HTR-8/SVneo (cell line): ENCODE measurements at places on chromosomes 11 and 22.

- no peak for DNase-seq
These were observed 7.4 kb upstream of the NAP1L4 start for GRCh38 chr11:2999464-2999998.

DNA sequence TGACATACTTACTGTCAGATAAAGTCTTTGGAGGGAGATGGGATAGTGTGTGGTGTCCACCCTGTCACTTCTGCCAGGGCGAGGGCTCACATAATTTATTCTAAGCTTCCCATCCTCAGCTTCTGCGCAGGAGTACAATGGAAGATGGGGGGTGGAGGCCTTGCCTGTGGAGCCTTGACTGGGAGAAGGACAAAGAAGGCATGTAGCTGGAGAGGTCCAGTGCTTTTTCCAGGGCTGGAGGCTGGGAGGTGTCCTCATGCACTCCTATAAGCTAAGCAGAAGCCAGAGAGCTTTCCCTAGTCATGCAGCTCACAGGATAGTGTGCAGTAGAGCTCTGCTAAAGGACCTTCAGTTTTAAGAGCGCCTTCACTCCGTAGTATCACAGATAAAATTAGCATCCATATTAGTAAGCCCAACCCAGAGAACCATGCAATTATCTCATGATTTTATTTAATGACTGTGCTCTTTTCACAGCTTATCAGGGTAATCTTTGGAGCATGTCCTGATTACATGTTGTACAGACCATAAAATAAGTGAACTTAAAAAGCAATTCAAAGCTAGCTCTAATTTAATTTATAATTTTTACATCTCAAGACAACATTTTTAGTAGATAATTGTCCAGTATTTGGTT, 148.3 kb downstream of the TEAD1 start:
- no peak for DNase-seq

- DNase-seq, result no peak
These were observed 38.3 kb downstream of the TP53I11 start for GRCh38 chr11:44912270-44912987.

DNA sequence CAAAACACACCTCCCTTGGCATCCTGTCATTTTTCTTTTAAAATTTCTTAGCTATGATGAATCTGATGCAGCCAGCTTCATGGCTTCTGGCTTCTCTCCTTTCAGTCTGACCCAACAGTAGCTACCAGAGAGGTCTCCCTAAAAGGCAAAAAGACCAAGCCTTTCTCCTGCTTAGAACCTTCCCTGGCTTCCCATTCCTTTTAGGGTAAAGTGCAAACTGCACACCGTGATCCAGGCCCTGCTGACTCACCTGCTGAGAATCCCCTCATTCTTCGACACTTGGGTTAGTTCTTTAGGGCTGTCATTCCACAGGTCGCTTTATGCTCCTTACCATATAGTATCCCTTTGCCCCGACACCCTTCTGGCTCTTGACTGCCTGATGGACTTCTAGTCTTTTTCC, 362.4 kb downstream of the MIAT start:
- DNase-seq, result no peak

DNA sequence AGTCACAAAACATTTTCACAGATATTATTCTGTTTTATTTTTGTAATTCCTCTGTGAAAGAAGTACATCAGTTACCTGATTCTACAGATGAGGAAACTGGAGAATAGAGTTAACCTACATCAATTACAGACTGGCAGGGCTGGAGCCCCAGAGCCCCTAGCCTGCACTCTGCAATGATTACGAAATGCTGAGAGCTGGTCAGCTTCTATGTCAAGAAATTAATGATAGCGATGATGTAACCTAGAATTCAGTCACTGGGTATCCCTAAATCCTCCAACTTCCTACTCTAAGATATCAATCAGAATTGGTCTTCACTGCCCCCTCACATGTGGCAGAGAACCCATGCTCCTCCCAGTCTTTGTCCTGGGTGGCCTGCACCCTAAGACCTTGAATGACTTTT, 273.5 kb upstream of the PLET1 start:
- no peak for DNase-seq

DNA sequence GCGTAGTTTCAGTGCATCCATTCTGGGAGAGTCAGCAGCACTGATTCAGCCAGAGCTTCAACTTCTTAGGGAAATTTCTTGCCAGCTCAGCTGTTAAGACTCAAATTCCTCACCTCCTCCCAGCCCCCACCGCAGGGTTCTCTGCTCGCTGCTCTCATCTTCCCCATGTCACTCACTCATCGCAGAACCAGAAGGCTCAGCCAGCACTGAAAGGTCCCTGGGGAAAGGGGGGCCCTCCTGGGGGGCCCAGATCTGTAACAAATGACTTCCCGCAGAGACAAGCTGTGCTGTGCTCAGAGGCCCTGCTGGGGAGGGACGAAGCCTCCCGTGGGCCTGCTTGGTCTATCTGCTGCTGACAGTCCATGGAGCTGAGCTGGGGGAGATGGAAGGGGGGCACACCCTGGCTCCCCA, 220.6 kb downstream of the NTM start:
- no peak for DNase-seq

GRCh38 chr22:37760152-37760551, 47.6 kb upstream of the GCAT start:
- DNase-seq, result no peak

GRCh38 chr22:29713156-29713727, 6.6 kb upstream of the CABP7 start:
- DNase-seq, result no peak

GRCh38 chr22:49686495-49687219, 141.0 kb downstream of the BRD1 start:
- no peak for DNase-seq

DNA sequence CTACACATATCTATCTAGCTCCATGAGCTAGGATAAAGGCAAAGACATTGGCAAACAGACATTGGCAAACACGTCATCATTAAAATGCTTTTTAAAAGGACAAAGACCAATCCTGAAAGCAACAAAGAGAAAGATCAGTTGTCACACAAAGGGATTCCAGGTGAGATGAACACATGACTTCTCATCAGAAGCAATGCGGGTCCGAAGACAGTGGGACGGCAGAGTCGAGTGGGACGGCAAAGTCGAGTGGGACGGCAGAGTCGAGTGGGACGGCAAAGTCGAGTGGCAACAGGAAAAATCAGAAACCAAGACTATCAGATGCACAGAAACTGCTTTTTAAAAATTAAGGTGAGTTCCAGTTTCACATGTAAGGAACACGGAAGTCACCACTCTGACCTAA, 609.5 kb downstream of the BRD1 start:
- no peak for DNase-seq

GRCh38 chr11:108891143-108891542, 226.3 kb downstream of the DDX10 start:
- DNase-seq, result no peak

DNA sequence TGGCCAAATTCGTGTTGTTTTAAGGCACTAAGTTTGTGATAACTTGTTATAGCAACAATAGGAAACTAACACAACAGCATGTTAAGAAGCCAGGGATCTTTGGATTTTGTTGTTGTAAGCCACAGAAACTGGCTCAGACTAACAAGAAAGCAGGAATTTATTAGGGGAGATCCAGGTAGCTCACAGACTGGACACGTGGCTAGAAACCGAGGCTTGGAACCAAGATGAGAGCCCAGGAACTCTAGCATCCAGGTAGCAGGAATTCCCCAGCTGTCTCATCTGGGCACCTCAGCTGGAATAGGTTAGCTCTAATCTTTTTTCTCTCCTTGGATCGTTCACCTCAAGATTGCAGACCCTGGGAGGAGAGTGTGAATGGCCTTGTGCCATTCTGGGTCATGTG, 24.9 kb downstream of the POLA2 start:
- no peak for DNase-seq

DNA sequence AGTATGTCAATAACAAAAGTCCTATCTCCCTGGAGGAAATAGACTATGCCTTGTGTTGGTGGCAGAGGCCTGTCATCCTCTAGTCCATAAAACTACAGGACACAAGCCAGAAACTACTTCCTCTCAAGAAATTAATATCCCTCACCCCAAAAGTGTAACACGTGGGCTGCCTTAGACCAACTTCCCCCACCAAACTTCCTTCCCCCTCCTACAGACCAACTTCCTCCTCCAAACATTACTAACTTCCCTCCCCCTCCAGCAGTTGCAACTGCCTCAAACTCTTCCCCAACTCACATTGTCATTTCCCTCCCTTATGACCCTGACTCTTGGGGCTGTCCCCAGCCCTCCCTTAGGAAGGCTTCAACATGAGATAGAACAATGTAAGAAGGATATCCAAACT, 6.3 kb downstream of the OR52K2 start:
- no peak for DNase-seq

- DNase-seq, result no peak
These were observed 62.0 kb upstream of the PAX6 start for GRCh38 chr11:31873124-31873523.

DNA sequence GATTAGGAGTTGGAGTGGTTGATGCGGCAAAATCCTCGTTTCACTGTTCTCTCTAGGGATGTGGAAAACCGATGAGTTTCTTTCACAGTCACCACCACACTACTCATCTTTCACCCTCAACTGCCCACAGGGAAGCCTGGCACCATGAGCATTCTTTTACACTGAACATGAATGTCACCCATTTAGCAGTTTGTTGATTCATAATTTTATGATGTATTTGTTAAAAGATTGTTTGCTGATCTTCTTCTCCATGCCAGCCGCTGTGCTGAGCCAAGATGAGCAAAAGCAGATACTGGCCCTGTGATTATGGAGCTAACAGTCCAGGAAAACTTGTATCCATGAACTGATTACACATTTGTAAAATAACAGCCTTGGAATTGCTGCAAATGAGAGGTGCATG, 3.9 kb upstream of the SCGB1D2 start:
- DNase-seq, result no peak

GRCh38 chr11:75147875-75148263, 3.0 kb upstream of the SLCO2B1 start:
- no peak for DNase-seq

- no peak for DNase-seq
These were observed 274.2 kb downstream of the CASP12 start for GRCh38 chr11:104624021-104624420.

GRCh38 chr11:105130189-105130813, 9.3 kb downstream of the CARD18 start:
- no peak for DNase-seq

DNA sequence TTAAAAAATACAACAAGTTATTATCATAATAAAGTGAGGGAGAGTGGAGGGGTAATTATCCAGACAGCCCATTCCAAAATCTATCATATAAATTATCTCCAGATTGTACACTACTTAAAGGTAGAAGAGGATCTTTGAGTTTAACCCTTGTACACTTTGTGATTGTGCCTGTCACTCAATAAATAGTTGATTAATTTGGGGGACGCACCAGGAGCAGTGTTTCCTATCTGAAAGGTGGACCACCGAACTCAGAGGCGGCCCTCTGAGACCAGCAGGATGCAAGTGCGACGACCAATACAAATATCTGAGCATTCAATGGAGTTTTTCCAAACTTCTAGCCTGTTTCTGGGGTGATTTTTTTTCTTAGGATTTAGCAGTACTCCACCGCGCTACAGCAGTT, 1.1 kb upstream of the CECR2 start:
- DNase-seq, result no peak

DNA sequence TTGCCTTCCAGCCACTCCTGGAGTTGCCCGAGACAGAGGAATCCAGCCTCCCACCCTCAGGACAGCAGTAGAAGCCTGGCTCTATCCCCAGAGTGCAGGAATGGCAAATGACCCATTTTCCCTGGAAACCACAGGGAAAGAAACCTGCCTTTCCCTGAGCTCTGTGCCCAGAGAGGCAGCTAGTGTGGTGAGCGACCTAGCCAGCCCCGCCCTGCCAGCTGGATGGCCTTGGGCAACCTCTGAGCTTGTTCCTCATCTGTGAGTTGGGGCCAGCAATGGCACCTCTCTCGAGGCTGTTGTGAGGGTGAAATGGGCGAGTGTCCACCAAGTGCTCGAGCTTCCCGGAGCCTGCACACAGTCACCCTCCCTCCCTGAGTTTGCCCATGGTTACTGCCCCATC, 3.7 kb downstream of the OMP start:
- DNase-seq, result no peak

DNA sequence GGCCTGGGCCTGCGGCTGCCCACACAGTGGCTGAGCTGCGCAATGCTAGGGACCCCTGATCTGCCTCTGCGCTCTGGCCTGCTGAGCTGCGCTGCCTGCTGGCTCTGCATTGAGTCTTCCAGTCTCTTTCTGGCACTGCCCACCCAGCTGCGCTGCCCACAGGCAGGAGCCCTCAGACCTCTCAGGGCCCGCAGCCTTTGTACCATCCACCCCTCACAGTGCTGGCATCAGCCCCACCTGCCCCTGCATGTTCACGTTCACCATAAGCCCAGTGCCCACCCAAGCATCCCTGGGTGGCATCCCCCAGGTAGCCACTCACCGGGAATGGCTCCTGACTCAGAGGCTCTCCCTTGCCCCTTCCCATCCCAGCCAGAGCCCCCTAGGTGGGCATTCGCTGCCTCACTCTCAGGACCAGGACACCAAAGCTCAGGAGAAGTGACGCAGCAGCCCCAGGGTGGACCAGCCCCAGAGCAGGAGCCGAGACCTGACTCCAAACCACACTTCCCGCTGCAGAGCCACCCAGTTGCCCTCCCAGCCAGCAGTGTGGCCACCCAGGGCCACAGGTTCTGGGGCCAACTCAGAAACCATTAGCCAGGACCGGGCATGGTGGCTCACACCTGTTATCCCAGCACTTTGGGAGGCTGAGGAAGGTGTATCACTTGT, 21.7 kb upstream of the COMT start:
- DNase-seq, result no peak

GRCh38 chr11:33135216-33135615, 26.1 kb downstream of the CSTF3 start:
- no peak for DNase-seq

DNA sequence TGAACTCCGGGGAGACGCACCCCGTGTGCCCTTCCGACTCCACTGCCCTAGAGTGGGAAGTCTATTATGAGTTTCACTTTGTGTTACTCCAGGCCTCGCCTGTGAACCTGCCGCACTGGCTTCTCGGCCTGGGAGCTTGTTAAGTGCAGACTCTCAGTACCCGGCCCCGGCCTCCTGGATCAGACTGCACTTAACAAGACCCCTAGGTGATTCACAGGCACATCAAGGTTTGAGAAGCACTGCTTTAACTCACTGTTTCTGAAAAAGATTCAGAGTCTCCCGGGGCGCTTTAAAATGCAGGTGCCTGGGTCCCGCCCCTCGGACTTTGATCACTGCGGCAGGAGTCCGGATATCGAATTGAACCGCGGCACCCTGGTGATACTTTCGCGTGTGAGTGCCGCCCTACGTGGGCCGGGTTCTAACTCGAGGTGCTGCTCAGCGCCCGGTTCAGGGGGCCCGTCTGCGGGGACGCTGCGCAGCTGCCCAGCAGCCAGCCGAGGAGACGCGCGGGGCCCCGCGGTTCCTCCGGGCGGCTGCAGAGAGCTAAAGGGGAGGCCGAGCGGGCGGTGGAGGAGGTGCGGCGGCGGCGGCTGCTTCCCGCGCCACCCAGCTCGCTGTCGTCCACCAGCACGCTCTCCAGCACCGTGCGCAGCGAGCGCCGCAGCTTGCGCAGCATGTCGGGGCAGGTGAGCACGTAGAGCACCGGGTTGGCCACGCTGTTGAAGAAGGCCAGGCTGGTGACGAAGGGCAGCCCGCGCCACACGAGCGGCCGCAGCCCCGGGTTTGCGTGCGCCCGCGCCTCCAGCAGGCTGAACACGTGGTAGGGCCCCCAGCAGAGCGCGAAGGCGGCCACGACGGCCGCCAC, 3.4 kb downstream of the PTGDR2 start:
- DNase-seq, result no peak

- no peak for DNase-seq
These were observed 8.1 kb upstream of the SRSF8 start for GRCh38 chr11:95058621-95059020.
